ENCODE measurements at places on chromosomes 16 and 17.

GRCh38 chr17:19978209-19978802 lies 678 bp upstream of the AKAP10 start:
- DNase-seq = no peak

- DNase-seq = no peak
Measured at GRCh38 chr16:9521749-9522370, 430.4 kb downstream of the HAPSTR1 start.

GRCh38 chr16:80585764-80586163 lies 45.0 kb downstream of the DYNLRB2 start:
- no peak for DNase-seq

GRCh38 chr16:16861546-16861945 lies 482.6 kb downstream of the NPIPA7 start:
- peak; percentile 43 for DNase-seq

DNA sequence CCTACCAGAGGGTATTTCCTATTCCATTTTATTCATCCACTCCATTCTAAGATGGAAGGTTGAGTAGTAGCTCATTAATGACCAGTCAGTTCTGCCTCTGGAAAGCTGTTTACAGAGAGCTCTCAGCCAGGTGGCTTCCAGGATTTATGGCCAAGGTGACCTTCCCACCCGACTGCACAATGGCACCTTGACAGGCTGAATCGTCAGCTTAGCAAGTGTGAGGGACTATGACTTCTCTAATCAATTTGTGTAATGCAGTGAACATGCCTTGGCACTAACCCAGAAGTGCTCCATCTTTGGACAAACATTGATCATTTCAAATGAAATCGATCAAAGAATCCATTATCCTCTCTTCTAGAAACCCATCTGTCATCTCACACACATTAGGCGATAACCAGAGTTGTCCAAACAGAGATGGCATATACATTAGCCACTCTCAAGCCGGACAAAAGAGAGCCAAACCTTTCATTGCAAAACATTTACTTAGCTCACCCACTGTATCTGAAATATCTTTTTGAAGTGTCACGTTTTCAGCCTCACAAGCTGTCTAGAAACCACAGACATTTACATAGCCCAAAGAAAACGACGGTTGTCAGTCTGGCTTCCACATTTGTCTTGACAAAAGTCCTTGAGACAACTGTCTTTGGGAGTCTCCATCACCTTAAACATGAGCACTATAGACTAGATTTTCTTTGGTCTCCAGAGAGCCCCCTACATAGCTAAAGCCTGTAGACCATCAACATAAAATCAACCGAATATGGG lies 35.6 kb downstream of the CLEC3A start:
- DNase-seq = no peak

GRCh38 chr16:55710466-55710865 lies 54.7 kb downstream of the SLC6A2 start:
- DNase-seq = no peak

- no peak for DNase-seq
Measured at GRCh38 chr17:61285526-61286320, 113.9 kb upstream of the TBX2 start.

- no peak for DNase-seq
Measured at GRCh38 chr16:73037845-73038570, 9.9 kb downstream of the ZFHX3 start.
